Activated CD8-positive, alpha-beta memory T cell treated with anti-CD3 and anti-CD28 coated beads for 1 hour (primary cell): ENCODE measurements at places on chromosomes 3 and 15.

DNA sequence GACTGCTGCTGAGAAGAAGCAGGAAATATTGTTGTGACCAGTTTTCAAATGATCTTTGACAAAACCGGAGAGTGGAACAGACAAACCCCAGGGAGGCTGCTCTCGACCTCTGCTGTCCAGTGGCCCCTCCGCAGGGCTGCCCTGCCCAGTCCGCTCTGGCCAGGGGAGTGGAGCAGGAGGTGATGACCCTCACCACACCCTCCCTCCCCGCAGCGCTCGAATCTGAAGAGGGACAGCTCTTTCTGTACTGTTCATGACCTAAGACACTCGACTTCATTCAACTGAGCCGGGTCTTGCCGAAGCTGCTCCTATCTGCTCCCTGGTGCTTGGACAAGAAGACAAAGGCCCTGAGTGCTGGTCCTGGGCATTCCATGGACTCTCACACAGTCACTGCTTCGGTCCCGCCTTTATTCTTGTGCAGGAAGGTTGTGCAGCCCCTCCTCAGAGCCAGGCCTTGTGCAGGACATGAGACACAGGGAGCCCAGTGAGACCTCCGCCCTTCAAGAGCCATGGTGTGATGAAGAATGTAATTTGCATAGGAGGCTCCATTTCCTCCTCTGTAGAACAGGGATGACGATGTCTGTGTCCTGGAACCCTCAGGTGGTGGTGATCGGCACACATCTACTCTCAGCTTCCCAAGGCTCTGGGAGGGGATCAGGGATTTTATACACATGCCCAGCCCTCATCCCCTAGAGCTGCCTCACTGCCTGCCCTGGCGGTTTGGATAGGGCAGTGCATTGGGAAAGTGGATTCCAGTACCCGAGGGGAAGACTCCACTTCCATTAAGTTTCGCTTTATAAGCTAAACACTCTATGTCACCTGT is 97.1 kb upstream of the PRR20G start:
- no peak for DNase-seq

GRCh38 chr15:44726136-44726535 is 10.2 kb upstream of the TRIM69 start:
- DNase-seq: no peak

DNA sequence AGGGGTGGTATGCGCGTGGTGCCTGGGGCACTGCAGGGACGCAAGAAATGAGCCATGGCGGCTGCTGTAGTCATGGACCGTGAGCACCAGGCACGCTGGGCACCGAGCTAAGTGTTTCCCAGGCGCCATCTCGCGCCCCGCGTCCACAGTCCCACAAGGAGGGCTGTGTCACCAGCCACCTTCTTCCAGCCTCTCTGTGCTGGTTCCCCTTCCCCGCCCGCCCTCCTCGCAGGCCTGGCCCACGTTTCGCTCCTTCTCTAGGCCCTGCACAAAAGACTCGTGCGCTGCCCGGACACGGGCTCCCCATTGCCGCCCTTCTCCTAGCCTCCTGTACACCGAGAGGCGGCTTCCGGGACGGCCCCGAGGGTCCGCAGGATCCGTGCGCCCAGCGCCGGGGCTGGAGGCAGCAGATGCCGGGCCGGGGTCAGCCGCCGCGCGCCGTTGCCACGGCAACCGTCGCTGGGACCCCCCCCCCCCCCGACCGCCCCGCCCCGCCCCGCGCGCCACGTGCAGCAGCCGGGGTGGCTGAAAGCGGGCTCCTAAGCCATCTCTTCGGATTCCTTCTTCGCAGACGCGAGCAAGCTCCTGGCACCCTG is 113.4 kb downstream of the SRGAP3 start:
- DNase-seq: no peak

DNA sequence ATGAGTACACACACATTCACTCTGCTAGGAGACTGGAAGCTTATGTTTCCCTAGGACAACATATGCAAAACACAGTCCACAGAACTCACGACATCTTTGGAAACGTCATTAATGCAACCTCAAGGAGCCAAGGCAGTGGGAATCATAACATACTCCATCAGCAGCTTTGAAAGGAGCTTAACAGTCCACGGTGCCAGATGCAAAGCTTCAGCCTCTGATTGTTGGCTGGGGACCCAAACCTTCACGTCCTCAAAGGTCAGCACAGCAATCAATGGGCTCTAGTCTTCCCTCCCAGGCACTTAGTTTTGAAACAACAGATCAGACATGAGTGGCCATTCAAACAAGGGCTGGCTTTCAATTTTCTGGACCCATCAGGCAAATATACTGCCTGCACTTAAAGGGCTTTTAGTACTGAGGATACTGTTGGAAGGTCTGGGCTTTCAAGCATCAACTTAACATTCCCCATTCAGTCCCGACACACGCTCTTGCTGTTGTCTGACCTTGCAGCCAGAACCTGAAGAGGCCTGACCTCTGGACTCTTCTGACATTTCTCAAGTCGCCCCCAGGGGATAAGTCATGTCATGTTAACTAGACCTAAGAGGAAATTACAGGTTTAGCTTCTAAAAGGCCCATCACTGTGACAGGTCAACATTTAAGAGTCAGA is 223.0 kb downstream of the PDZRN3 start:
- no peak for DNase-seq

GRCh38 chr3:13501521-13501920 is 21.4 kb downstream of the HDAC11 start:
- no peak for DNase-seq

DNA sequence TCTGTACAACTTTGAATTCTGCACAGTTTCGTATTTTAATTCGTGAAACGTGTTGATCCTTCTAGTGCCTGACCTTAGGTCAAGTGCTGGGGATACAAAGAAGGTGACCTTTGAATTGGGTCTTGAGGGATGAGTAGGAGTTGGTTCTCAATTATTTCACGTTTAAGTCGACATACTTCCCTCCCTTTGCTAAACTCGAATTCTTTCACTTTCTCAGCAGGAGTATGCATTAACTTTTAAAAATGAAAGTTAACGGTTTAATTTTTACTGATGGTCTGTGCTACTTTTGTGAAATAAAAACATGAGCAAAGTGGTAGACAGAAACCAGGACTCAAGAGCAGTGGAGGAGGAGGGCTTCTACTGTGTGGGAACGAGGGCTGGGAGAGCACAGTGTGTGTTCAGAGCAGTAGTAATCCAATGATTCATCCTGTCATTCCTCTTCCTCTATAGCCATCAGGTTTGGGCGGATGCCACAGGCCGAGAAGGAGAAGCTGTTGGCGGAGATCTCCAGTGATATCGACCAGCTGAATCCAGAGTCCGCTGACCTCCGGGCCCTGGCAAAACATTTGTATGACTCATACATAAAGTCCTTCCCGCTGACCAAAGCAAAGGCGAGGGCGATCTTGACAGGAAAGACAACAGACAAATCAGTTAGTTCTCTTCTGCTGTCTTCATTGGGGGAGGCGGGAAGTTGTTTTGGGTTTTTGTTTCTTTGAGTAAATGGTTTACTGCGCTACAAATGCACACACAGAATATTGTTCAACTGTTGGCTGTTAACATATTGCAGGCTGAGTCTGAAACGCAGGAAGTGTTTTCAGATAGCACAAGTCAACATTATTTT is 78.6 kb upstream of the TSEN2 start:
- no peak for DNase-seq
